ENCODE measurements at places on chromosomes 4 and X.

- no peak for DNase-seq
Measured at GRCh38 chr4:152359208-152360044, 176.5 kb downstream of the FBXW7 start.

DNA sequence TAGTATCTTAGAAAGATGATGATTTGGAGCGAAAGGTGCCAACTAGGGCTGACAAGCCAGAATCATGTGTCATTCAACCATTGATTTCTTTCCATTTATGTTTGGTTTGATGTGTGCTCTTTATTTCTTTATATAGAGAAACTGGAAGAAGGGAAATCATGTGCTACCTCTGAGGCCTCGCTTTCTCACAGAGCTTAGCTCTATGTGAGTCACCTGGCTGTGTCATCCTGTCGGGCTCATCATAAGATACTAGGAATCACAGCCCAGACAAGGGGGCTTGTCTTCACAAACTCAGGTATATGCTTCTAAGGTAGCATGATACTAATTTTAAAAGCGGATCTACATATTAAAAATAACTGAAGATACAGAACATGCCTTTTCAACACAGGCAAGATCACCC, 81.7 kb upstream of the GPM6B start:
- no peak for DNase-seq

- no peak for DNase-seq
Measured at GRCh38 chrX:34886011-34886410, 56.6 kb upstream of the FAM47B start.

DNA sequence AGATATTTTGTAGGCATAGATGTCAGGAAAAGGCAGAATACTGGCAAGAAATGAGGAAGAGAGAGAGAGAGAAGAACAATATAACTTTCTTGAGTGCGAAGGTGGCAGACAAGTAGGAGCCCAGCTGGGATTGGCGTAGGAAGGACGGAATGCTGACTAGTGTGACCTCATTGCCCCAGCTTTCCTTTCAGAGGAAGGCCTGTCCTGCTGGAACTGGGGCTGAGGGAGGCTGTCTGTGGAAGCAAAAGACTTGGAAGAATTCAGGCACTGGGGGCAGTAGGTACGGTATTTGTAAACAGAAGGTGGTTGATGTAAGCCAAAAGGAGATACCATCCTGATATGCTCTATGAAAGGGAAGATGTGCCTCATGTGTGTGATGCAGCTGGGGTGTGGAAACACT, 818.4 kb downstream of the ADGRL3 start:
- DNase-seq: no peak

- no peak for DNase-seq
Measured at GRCh38 chrX:36950495-36951253, 57.5 kb upstream of the FAM47C start.

DNA sequence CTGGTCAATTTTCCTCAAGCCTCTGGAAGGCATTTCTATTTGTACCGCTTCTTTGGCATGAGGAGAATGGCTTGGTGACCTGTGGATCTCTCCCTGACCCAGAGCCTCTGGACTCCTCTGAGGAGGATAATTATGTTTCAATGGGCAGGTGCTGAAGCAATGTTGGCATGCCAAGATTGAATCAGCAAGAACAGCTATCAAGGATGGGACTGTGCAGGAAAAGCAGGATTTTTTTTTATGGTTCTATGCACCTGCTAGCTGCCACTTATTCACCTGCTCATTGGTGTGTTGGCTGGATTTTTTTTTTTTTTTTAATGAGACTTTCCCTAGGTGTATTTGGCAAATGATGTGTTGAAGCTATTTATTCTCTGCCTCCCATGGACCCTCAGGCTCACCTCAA, 821.2 kb downstream of the RPA4 start:
- DNase-seq: no peak

GRCh38 chr4:28926156-28926555, 1794.0 kb upstream of the PCDH7 start:
- DNase-seq: no peak

GRCh38 chrX:123425904-123426303, 241.8 kb downstream of the GRIA3 start:
- no peak for DNase-seq

DNA sequence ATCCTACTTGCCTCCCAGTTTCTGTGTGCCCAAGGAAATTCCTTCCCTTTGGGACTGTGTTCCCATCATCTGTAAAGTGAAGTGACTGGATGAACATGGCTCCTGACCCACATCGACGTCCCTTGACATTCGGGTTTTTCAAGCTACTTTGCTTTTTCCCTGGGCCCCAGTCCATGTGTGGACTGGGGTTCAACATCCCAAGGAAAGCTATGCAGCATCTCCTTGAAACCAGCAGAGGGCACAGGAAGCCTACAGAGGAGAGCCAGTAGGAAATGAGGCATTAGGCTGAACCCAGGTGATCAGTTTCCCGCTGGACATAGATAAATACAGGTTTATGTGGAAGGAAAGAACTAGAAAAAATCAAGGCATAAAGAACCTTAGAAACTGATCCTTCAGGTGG, 145.1 kb upstream of the ARHGEF9 start:
- DNase-seq: no peak

- no peak for DNase-seq
Measured at GRCh38 chr4:83362492-83363329, 28.1 kb upstream of the HPSE start.

- no peak for DNase-seq
Measured at GRCh38 chr4:28362169-28362568, 1501.5 kb downstream of the STIM2 start.

DNA sequence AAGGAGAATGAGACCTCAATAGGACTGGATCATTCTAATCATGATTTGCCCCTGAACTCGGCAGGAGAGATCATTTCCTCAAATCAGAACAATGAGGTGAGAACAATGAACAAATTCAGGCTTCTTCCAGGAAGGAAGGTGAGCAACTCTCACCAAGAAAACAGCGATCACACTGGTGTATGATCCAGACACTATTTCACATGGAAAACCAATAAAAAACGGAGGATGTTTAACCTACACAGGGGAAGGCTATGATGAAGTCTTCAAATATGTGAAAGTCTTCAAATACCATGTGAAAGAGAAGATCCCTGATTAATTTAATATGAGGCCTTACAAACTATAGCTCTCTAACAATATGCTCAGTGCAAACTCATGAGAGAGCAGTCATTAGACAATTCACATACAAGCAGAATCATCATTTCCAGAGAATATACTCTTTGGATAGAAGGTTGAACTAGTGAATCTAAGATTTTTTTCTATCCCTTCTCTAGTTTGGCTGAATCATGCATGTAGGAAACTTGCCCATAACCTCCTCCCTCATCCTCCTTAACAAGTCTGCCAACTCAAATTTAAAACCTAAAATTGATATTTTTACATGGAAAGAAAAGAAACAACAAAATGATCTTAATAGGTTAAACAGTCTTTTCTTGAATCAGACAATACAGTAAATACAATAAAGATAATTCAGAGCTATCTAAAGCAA, 122.5 kb downstream of the ADAMTS3 start:
- no peak for DNase-seq

GRCh38 chrX:134727363-134727762, 69.1 kb upstream of the PLAC1 start:
- peak; percentile 54 for DNase-seq

GRCh38 chr4:163544407-163545038, 50.0 kb downstream of the TMA16 start:
- no peak for DNase-seq

DNA sequence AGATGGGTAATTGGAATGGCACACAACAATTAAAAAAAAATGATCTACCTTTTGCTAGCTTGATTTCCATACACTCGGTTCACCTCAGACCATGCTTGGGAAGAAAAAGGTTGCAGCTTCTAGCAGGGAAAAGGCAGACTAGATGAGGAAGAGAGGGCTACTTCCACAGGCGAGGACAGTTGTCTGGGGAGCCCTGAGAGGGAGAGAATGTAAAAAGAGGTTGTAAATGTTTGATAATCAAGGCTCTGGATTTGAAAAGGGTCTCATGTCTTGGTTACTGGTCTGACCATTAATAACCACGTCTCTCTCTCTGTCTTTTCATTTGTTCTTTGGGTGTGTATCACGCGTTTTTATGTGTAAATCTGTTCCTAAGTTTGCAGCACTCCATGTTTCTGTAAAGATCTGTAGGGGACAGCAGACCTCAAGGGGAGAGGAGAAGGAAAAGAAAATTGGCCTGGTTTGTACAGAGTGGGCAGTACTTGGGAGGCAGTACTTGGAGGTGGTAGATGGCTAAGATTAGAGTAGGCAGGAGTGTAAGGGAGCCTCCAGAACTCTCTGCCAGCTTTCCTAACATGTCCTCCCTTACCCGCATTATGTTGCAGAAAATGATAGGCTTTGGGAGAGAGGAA, 750 bp downstream of the ARMCX5 start:
- DNase-seq: no peak

DNA sequence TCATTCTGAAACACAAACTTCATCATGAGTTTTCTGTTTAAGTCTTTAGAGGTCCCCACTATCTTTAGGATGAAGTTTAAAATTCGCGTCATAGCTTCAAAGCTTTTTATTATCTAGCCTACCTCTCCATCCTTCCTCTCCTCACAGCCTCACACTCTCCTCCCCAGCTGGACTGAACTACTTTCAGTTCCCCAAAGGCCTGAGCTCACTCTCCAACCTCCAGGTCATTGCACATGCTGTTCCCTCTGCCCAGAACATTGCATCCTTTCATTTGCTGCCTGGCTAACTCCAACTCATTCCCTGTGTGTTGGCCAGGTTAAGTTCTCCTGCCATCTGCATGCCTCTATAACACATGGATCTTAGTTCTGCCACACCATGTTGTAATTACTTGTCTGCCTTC, 2.9 kb upstream of the OTUD5 start:
- DNase-seq: no peak

- no peak for DNase-seq
Measured at GRCh38 chrX:136712650-136713310, 64.8 kb downstream of the CD40LG start.

- DNase-seq: no peak
Measured at GRCh38 chr4:48131736-48132135, 2.3 kb downstream of the TXK start.

GRCh38 chrX:15973299-15973698, 118.7 kb upstream of the AP1S2 start:
- DNase-seq: peak; percentile 28

GRCh38 chrX:850471-850916, 219.9 kb downstream of the SHOX start:
- DNase-seq: no peak
